Activated T-helper 9 cell treated with anti-CD3 and anti-CD28 coated beads, Interleukin-2, amount 50 U/mL, for 16 hours (primary cell): ENCODE measurements at places on chromosomes 6 and 20.

- no peak for DNase-seq
These were observed 39.4 kb upstream of the RGS17 start for GRCh38 chr6:153170511-153170910.

GRCh38 chr6:168756009-168756634 is 315.1 kb downstream of the SMOC2 start:
- DNase-seq = no peak

DNA sequence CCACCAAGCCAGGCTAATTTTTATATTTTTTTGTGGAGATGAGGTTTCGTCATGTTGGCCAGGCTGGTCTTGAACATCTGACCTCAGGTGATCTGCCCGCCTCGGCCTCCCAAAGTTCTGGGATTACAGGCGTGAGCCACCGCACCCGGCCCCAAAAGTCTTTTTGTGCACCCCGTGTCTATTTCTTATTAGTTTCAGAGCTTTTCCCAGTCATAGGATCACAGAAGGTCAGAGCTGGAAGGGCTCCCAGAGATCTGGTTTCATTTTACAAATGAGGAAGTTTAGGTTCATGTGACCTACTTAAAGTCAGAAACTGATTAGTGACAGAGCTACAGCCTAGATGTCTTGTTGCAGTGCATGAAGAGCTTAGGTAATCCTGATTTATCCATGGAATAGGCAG is 1.6 kb upstream of the OGFRL1 start:
- DNase-seq = no peak

GRCh38 chr6:29521006-29521680 is 33.4 kb upstream of the MAS1L start:
- DNase-seq = no peak

- DNase-seq = no peak
These were observed 112.8 kb downstream of the ADTRP start for GRCh38 chr6:11665604-11666326.

DNA sequence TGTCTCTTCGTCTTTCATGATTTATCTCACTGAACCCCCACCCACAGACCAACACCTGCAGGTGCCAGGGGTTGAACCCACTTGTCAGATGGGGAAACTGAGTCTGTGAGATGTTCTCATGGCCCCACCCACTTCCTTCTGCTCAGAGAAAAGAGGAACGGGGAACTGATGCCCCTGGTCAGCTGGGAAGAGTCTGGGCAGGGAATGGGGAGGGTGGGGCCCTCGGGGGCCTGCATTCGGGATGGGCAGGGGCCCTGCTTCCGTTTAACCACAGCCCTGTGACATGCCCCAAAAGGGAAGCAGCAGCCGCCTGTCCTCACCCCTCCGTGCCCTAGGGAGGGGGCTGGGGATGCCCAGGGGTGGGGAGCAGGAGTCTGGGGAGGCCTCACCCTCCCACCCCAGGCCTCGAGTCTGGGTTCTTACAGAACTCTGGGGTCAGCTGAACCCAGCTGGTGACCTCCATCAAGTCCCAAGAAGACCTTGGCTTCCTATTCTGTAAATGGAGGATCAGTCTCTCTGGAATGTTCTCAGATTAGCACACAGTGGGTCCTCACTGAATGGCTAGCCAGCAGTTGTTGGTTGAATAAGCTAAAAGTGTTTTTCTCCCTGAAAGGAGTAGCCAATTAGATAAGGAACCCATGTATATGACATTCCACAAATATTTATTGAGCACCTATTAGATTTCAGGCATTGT is 81.5 kb downstream of the CEBPB start:
- no peak for DNase-seq

GRCh38 chr6:19478273-19478672 is 358.9 kb upstream of the ID4 start:
- no peak for DNase-seq

- DNase-seq = no peak
These were observed 79.4 kb upstream of the FRMD1 start for GRCh38 chr6:168158213-168158979.

DNA sequence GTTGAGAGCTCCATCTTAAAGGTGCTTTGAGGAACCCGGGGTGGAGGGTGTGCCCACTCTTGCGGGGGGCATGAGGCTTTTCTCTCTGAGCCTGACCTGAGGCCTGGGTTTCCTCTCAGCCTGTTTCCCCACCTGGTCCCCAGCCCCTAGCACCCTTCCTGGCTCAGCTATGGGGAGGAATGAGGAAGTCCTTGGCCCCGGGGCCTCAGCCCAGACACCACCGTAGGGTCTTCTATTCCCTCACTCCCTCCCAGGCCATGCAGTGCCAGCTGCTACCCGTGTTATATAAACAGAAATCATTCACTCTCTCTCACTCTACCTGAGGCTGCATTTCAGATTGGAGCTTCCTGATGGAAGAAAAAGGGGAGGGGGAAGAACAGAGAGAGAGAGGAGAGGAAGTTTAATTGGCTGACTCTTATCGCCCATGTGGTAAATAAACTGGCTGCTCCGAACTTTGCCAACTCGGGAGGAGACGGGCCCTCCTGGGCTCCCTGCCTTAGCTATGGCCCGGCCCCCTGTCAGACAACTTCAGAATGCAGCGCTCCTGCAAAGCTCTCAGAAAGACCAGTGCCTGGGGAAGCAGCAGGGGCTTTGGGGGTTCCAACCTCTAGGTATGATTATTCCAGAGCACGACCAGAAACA is 2.8 kb downstream of the CDH22 start:
- DNase-seq = no peak
